ENCODE measurements at places on chromosomes 5 and 9.

GRCh38 chr9:91949392-91949945 is 559 bp downstream of the ROR2 start:
- no peak for DNase-seq

DNA sequence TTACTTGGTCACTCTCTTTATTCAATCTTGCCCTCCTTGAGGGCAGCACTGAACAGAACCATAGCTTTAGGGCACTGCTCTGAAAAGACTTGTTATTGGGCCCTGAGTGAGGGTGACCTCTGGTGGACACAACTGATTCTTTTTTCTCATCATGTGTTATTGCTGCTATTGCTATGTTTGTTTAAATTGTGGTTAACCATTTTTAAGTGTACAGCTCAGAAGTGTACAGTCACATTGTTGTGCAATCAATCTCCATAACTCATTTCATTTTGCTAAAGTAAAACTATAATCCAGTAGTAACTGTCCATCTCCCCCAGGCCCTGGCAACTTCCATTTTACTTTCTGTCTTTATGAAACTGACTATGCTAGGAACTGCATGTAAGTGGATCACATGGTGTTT is 351.1 kb upstream of the RIOK2 start:
- DNase-seq: no peak

DNA sequence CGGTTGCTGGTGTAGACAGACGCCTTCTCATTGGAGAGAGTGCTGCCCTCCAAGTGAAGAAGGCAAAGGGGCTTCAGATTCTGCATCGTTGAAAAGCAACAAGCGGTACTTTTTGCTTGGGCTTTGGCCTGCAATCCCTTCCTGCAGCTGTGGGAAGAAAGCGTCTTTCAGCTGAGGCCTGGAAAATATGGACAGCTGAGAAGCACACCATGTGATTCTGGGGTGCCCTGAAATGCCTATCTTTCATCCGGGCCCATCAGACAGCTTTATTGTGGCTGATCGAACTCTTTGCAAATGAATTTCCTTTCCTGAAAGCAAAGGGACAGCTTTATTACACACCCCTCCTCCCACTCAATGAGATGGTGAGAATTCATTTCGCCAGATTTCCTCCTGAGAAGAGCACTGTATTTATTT is 74.0 kb downstream of the NSG2 start:
- DNase-seq: no peak

- no peak for DNase-seq
Measured at GRCh38 chr5:83498585-83498984, 27.0 kb downstream of the VCAN start.

DNA sequence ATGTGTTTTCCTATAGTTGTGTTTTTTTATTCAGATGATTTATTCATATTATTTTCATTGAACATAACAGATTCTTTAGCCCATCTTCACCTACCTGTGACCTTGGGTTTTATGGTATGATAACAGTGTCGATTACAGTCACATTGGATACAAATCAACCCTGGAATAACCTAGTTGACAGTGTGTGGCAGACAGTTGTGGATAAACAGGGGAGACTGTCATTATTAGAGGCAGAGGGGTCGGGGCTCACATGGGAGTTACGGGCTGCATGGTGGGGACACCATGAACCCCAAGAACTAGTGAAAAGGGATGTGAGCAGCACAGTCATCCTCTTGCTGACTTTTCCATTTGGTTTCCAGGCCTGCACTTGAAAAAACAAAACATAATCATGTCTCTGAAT is 29.9 kb upstream of the MAP1B start:
- no peak for DNase-seq
